ENCODE measurements at places on chromosomes 3 and 15. TPM values are rescaled to one million over a fixed set of nuclear protein-coding genes. Genes with fewer than 3 reads are reported as not detected.

GRCh38 chr3:50442945-50443579 lies 60.4 kb downstream of the CACNA2D2 start:
- DNase-seq: no peak

DNA sequence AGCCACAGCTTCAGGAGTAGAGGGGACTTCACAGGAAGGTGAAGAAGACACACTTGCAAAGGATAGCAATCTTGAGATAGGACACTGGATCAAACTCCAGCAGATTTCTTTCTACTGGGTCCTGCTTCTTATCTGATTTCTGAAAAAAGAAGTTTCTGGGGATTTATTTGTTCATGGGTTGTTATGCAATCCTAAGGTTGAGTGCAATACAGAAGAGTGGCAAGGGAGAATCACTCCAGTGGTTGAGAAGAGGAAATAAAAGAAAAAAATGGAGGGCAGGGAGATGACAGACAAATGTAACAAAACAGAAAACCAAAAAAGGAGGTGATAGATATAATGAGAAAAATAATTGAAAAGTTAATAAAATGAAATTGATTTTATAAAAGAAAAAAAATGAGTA lies 858.3 kb downstream of the TUSC7 start:
- no peak for DNase-seq

DNA sequence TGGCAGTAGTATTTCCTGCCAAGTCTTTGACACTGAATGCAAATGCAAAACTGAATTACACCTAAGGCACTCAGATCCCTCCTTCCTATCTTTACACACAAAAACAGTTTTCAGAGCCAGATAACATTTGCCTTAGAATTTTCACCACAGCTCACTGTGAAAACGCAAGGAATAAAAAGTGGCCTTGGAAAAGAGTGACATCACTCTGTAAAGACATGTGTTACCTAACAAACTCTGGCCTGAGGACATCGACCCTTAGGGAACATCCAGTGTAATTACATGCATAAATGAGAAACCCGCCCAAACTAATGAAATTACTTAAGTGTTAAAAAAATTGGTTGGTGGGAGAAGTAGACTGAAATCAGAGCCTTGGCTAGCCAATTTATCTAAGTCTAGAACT lies 88.9 kb downstream of the PLOD2 start:
- DNase-seq: no peak

DNA sequence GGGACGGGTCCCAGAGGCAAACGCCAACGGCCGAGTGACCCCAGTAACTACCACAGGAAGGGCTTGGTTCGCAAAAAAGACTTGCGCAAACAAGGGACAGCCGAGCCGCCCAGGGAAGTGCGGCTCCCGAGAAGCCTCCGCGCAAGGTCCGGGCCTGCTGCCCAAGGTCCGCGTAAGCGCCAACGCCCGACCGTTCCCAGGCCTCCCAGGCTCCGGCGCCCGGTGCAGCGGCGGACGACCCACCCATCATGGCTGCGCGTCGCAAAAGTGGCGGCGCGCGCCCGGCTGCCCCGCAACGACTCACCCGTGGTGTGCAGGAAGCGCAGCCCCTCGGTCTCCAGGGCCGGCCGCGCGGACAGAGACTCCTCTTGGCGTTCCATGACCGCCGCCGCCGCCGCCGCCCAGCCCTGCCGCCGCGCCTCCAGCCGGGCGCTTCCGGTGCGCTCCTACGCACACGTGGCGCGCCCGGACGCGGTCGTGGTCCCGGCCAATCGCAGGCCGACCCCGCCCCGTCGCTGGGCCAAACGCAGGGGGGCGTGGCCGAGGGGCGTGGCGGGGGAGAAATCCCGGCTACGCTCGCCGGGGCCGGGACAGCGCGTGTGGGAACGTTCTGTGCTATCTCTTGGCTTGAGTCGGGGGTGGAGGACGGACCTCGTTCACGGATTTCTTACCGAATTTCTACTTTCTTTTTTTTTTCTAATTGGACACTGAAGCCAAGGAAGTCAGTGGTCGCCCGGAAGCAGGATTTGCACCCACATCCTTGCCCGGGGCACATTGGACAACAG lies at the start of gene SELENOS:
SELENOS (minus strand) TSS at position 448 of the 785 bp plus-strand sequence; CDS start at position 380, 68 bp downstream.
- DNase-seq: no peak

RPL32 gene
- total RNA-seq: 972 TPM

DNA sequence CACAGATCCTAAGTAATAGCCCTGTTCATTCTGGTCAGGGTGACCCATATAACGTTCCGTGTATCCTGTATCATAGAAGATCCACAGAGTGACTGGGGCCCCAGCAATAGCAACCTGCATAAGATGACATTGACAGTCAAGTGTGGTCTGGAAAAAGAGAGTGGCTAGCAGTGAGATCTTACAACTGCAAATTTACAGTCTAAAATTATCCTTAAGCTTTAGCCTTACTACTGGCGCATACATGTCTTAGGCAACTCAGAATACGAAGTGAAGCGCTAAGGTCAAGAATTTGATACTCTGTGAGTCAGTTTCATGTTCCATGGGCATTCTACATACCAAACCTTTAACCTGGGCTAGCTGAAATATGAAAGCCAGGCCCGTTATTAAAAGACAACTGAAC lies 29.2 kb upstream of the IGDCC4 start:
- DNase-seq: no peak

- no peak for DNase-seq
Observed at GRCh38 chr3:45909542-45909941, 23.2 kb downstream of the CCR9 start.

LPP gene
- 288 TPM for total RNA-seq

IL5RA gene
- total RNA-seq: not detected

DNAH1 gene
- total RNA-seq: 9.4 TPM

DNAH12 gene
- 0.29 TPM for total RNA-seq

ADGRG7 gene
- not detected for total RNA-seq

CHRM5 gene
- total RNA-seq: not detected

Measured in chondrocyte (in vitro differentiated cells).